ENCODE measurements at places on chromosomes 16 and 17.

GRCh38 chr16:19294156-19294649 is 8.7 kb downstream of the CLEC19A start:
- DNase-seq: peak; percentile 8

DNA sequence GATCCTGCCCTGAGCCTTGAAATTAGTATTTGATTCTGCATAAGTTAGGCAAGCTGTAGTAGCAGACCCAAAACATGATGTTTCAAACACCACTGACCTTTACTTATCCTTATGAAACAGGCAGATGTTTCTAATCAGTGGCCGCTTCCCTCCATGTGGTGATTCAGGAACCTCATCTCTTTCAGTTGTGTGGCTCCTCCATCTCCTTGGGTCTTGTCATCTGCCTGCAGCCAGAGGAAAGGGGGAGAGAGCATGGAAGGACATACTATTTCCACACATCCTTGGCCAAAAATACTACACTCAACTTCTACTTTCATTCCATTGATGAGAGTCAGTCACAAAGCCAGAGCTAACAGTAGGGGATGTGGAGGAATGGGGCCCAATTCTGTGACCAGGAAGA is 41.6 kb upstream of the IRX6 start:
- DNase-seq: no peak

DNA sequence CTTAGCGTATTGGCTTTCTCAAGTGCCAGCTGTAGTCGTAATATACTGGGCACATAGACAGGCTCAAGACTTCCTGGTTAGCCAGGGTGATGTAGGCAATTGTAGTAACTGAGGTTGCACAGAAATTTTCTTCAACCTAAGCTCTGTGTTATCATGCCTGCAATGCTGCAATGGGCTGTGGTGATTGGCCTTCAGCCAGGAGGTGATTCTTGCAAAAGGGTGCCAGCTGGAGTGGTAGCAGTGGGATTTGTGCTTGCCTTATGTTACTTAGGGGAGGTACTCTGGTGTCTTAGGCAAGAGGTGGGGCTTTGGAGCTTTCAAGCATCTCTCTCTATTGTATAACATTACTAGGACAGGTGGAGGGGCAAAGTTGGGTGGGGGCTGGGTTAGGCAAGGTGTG is 495.1 kb downstream of the CDH11 start:
- no peak for DNase-seq

DNA sequence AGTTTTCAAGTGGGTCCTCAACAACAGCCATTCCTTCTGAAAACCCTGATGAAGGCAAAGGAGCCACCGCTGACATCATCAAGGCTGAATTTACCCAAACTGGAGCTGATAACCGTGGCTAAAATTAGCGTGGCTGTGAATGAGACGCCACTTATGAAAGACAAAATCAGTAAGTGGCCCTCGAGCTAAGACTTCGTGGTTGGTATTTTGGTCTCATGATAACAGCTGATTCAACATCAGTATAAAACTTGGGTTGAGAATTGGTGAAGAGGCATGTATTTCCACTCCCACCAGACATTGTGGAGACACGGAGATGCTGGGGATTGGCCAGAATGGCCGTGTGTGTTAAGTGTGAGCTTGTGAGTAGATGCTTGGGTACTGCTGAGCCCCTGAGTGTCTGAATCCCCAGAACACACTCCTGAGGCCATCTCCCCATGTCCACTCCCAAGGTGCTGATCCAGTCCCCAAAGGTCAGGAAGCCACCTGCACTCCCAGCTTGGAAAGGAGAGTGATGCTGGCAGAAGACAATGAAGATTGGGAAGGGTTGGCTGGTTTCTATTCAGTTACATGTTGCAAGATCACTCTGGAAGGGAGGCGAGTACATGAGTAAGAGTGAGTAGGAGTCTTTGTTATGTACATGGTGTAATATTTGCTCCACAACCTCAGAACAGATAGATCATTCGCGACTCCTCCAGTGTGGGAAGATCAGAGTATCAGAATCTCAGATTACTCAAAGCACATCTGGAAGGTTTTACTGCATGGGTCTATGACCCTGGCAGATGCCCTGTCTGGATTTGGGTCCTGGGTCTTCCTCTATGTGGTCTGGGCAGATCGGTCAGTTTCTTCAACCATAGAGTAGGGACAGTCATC is 207.7 kb downstream of the HS3ST3A1 start:
- peak; percentile 92 for DNase-seq

GRCh38 chr16:81280393-81280792 is 34.4 kb upstream of the GAN start:
- peak; percentile 19 for DNase-seq

GRCh38 chr17:72222661-72223380 is 102.0 kb downstream of the SOX9 start:
- no peak for DNase-seq

- DNase-seq: peak; percentile 57
Measured at GRCh38 chr16:56388209-56388608, 37.1 kb downstream of the AMFR start.

- no peak for DNase-seq
Measured at GRCh38 chr16:89791278-89791995, 25.0 kb downstream of the FANCA start.

DNA sequence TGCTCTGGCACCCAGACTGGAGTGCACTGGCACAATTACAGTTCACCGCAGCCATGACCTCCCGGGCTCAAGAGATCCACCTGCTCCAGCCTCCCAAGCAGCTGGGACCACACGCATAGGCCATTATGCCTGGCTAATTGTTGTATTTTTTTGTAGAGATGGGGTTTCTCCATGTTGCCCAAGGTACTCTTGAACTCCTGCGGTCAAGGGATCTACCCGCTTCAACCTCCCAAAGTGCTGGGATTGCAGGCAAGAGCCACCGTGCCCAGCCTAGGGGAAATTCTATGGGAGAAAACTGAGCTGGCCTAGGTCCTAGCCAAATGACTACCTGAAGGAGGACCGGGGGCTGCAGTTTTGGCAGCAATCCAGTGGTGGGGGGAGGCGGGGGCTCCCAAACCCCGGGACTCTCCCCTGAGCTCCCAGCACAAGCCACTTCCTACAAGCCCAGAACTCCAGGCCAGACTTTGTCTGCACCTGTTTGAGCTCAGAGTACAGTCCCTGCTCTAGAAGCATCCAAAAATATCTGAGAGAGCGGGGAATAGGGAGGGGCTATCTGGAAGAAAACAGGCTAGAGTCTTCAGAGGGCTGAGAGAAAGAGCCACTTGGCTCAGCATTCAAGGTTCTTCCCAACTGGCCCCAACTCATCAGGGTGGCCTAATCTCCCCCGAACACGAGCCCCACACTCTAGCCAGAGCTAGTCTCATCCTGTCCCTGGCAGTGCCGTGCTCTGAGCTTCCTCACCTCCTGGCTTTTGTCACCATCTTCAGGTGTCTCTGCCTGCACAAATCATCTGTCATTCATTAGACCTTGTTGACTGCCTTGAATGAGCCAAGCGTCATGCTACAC is 9.1 kb downstream of the SRL start:
- no peak for DNase-seq

GRCh38 chr16:80208743-80209142 is 332.1 kb upstream of the DYNLRB2 start:
- no peak for DNase-seq

GRCh38 chr16:75506574-75506973 is 11.3 kb upstream of the CHST6 start:
- peak; percentile 92 for DNase-seq

DNA sequence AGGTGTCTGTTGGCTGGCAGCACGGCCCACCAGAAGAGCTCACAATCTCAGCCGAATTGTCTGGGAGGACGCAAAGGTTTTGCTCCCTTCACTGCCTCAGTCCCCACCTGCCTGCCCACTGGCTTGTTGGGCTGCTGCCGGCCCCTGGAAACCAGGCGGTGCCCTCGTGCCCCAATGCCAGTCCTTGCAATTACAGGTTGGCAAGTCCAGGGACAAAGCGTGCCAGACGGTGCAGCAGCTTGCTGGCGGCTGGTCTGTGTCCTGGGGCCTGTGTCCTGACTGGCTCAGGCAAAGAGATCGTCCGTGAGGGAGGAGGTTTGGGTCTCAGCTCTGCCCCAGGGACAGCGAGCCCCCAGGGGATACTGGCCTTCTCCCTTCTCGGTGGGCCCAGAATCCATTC is 24.6 kb upstream of the SPNS2 start:
- DNase-seq: no peak

GRCh38 chr16:87339086-87339723 is 22.0 kb upstream of the C16orf95 start:
- no peak for DNase-seq

- no peak for DNase-seq
Measured at GRCh38 chr16:75919664-75920063, 193.4 kb upstream of the CPHXL start.

- DNase-seq: no peak
Measured at GRCh38 chr17:50044483-50044882, 11.4 kb upstream of the ITGA3 start.

GRCh38 chr17:72193391-72194106 is 72.7 kb downstream of the SOX9 start:
- DNase-seq: no peak

DNA sequence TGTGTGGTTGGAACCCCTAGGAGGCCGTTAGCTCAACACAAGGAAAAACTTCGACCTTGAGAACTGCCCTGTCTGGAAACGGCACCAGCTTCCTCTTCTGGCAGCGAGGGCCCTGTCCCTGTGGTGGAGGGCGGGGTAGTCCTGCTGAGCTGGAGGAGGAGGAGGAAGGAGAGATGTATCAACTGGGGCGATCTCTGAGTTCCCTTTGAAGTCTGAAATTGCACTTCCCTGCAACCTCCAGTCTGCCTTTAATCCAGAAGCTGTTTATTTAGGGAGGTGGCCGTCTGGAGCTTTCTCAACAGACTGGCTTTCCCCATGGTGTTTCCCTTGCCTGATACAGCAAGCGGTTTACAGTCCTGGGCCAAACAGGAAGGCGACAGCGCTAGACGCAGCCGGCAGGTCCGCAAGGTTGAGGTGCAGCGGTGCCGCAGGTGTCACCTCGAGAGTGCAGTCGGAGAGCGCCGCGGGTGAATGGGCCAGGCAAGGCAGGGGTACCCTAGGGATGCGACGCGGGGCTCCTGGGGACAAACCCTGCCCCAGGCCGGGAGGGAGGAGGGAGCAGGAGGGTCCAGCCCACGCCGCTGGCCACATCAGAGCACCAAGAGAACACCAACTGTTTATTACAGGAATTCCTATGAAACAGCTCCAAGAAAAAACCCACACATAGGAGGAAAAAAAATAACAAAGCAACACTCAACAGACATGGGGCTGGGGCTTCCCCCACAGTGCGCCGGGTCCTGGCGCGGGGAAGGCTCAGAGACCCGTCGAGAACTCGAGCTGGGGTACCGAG is 11.4 kb upstream of the MRPS23 start:
- DNase-seq: peak; percentile 45

- no peak for DNase-seq
Measured at GRCh38 chr17:19654896-19655295, 6.3 kb downstream of the ALDH3A2 start.

DNA sequence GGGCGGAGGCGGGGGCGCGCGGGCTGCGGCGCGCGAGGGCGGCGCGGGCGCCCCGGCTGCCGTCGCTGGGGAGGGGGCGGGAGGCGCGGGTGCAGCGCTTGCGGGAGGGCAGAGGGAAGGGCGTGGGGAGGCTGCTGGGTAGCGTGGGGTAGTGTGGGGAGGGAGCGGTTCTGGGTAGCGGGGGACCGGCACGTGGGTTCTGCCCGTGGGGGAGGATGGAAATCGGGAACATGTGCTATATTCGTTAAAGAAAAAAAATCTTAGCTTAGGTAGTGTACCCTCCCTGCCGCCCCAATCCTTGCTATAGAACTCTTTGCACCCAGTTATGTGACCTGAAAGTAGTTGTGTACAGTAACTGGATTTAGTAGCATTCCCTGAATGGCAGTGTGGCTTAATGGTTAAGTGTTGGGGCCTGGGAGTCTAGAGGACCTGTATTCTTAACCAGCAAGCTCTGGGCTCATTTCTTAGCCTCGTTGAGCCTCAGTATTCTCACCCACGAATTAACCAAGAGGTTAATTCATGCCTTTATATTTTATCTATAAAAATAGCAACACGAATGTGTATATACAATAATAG is 646 bp downstream of the RABEP1 start:
- peak; percentile 17 for DNase-seq

GRCh38 chr17:51124640-51125503 is 4.2 kb upstream of the SPAG9 start:
- no peak for DNase-seq

GRCh38 chr17:18971801-18972200 is 19.8 kb downstream of the SLC5A10 start:
- DNase-seq: no peak

- DNase-seq: no peak
Measured at GRCh38 chr16:67945392-67945933, 1.5 kb upstream of the LCAT start.
